SIG-M5 (cell line): ENCODE measurements at places on chromosomes 2 and 18.

- DNase-seq, result no peak
These were observed 152.5 kb upstream of the RASGRP3 start for GRCh38 chr2:33323957-33324356.

- no peak for DNase-seq
These were observed 79.3 kb upstream of the IGFBP5 start for GRCh38 chr2:216774620-216775019.

- DNase-seq, result no peak
These were observed 209.9 kb downstream of the ARL4C start for GRCh38 chr2:234286956-234287355.

GRCh38 chr18:2515171-2515787, 56.0 kb downstream of the METTL4 start:
- DNase-seq, result no peak

DNA sequence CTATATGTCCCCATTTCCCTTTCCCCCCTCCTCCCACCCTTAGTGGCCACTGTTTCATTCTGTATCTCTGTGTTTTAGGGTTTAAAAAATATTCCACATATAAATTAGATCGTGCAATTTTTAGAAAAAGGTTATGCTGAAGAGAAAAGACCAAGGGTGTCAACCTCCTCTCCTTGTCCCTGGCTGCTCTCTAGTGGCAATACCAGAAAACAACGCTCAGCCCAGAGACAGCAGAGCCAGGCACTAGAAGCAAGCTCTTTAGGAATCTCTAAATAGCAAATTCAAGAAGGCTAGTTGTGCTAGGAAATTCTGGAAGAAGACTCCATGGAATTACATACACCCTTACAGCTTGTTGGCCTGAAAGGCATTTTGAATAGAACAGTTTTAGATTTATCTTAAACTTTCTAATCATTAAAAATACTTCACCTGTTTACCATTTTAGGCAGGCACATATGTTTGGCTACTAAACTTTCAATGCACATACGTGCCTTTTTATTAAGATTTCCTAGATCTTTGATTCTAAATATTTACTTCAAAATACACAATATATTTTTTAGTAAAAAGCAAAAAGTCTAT, 35.1 kb upstream of the RASGRP3 start:
- no peak for DNase-seq

DNA sequence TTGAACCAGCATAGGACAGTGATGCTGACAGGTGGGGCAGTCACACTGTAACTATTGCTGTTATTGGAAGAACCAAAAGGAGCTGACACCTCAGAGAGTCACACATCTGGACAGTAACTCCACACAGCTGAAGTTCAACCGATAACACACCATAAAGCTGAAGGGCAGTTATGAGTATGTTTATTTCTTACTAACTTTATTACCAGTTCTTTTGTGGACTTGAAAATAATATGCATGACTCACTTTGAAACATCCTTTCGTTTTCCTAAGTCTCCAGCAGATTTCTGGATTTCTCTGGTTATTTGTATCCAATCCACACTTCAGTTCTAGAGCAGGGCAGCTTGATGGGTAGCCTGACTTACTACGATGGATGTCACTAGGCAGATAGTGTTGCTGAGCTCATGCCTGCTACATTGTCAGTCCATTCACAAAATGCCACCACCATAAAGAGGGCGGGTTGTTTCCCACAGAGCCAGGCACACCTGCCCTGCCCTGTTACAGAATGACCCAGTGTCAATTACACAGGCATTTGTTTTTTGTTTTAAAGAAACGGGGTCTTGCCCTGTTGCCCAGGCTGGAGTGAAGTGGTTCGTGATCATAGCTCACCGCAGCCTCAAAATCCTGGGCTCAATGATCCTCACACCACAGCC, 8.4 kb upstream of the AGBL5 start:
- no peak for DNase-seq

DNA sequence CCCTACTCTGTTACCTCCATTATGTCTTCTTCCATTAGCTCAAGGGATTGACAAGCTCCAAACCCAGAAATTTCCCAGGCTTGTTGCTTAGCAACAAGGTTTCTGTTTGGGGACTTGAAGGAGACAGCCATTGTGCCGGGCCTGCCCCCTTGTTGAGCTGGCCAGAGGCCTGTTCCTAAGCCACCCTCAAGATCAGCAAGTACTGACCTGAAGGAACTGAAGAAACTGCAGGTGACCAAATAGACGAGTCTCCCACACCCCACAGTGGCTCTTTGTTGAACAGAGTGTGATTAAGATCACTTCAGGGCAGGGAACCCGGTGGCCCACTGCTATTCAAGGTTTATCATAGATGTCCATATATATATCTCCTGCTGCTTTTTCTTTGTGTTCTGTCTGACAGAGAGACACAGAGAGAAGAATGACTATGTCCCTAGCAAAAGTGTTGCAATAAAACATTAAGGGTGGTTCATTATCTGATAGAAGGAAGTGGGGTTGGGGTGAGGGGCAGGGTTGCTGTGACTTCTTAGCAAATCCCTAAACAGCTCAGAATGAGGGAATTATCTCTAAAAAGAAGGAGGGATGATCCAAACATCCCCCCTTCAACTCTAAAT, 69.2 kb downstream of the RNF144A start:
- DNase-seq, result no peak

GRCh38 chr2:20107352-20107751, 55.9 kb upstream of the LAPTM4A start:
- DNase-seq, result no peak

DNA sequence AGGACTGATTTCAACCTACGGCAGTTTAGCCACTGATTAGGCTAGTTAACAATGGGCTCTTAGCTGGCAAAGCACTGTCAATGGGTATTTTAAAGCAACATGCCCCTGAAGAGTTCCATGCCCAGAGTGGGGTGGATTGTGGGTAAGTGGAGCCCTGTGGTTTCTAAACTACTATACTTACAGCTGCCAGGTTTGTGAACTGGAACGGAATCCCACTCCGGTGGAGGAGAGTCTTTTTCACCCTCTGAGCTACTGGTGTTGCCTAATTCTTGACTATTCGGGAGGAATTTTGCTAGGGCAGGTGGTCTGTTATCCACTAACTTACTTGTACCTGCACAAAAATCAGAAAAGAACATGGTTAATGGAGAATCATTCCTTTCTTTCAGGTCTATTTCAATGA, 52.6 kb downstream of the ZAP70 start:
- DNase-seq, result no peak
